Right lung (tissue), 10 donors: ENCODE measurements at places on chromosomes 4 and X. TPM values are rescaled to one million over a fixed set of nuclear protein-coding genes. Genes with fewer than 3 reads are reported as not detected.

- DNase-seq, result no peak
These were observed 162.1 kb downstream of the TSPAN5 start for GRCh38 chr4:98496152-98496845.

Gene RLIM
- 30.4 TPM for polyA plus RNA-seq

GRCh38 chrX:19372547-19373331 lies 29.0 kb downstream of the PDHA1 start:
- no peak for DNase-seq

- DNase-seq, result no peak
These were observed 20.2 kb downstream of the WDR1 start for GRCh38 chr4:10096201-10096977.

Gene CLDN34
- polyA plus RNA-seq, result 0.37 TPM

Gene RNF175
- polyA plus RNA-seq, result 6.9 TPM

GRCh38 chrX:28273736-28274135 lies 292.5 kb upstream of the DCAF8L1 start:
- no peak for DNase-seq

Gene PAGE5
- polyA plus RNA-seq, result not detected

DNA sequence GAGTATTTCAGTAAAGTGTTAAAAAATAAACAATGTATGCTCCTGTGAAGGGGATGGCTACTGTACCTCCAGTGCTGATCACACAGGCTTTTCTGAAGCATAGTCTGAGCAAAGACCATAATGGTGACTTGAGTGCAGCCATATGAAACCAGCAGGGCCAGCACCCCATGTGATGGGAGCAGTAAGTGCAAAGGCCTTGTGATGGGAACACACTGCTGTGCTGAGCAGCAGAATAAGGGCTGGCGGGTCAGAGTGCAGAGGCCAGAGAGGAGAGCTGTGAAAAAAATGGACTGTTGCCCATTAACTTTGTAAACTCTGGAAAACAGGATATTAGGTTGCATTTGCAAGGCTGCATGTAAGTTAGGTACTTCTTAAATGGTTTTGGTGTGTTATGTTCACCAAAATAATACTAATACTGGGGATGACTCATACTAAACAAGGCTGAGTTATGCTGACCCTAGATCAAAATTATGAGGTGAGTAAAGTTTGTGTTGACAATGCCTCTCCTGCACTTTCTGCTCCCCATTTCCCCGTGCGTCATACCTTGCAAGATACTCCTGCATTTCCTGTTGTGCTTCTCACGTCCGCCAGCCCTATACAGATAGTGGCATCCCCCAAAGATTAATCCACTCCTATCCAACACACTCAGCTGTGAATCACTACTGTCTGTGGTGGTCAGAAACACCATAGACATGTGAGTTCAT lies 67.0 kb upstream of the FAM9A start:
- DNase-seq, result no peak

- no peak for DNase-seq
These were observed 76.4 kb upstream of the MBNL3 start for GRCh38 chrX:132565273-132565672.

DNA sequence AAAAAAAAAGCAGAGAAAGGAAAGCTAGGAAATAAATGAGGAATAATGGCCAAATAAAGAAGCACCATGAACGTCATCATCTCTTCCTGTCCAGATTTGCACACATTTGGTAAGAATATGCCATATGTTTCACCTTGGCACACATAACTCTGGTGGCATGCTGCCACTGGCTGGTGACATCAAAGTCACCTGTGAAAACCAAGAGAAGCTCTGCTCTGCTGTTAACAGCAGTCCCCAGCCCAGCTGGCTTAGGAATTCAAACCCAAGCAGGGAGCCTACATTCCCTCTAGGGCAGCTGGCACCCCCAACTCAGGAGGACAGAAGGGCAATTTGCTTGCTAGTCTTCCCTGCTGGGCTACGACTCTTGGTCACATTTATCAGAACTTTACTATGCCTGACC lies 77.6 kb downstream of the RASL11B start:
- no peak for DNase-seq

GRCh38 chr4:6359536-6360308 lies 90.1 kb downstream of the WFS1 start:
- no peak for DNase-seq

Gene APLN
- 9.1 TPM for polyA plus RNA-seq

- DNase-seq, result no peak
These were observed 1.8 kb upstream of the HGFAC start for GRCh38 chr4:3440011-3440410.

- DNase-seq, result no peak
These were observed 100.8 kb upstream of the SORBS2 start for GRCh38 chr4:185912779-185913178.

GRCh38 chrX:111560801-111561200 lies 49.4 kb downstream of the SERTM2 start:
- DNase-seq, result no peak

GRCh38 chr4:24209131-24209530 lies 319.3 kb upstream of the PPARGC1A start:
- no peak for DNase-seq

DNA sequence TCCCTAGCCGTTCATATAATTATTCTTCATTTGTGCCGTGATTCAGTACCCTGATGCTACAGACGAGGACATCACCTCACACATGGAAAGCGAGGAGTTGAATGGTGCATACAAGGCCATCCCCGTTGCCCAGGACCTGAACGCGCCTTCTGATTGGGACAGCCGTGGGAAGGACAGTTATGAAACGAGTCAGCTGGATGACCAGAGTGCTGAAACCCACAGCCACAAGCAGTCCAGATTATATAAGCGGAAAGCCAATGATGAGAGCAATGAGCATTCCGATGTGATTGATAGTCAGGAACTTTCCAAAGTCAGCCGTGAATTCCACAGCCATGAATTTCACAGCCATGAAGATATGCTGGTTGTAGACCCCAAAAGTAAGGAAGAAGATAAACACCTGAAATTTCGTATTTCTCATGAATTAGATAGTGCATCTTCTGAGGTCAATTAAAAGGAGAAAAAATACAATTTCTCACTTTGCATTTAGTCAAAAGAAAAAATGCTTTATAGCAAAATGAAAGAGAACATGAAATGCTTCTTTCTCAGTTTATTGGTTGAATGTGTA lies 7.0 kb downstream of the SPP1 start:
- no peak for DNase-seq

DNA sequence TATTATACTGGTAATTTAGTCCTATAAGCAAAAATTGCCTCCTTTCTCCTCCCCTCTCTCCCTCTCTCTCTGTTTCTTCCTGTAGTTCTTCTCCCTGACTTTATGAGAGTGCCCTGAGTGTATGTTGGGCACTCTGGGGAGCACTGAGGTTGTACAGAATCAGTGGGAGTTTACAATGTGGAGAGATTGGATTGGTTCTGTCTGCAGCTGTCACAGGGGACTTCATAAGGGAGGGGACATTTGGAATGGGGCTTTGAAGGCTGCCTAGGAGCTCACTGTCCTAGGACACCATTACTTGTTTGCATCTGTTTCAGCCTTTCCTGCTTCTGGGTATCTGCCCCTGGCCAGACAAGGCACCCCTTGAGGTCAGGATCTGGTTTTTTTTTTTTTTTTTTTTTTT lies 22.9 kb downstream of the SH3TC1 start:
- DNase-seq, result no peak

DNA sequence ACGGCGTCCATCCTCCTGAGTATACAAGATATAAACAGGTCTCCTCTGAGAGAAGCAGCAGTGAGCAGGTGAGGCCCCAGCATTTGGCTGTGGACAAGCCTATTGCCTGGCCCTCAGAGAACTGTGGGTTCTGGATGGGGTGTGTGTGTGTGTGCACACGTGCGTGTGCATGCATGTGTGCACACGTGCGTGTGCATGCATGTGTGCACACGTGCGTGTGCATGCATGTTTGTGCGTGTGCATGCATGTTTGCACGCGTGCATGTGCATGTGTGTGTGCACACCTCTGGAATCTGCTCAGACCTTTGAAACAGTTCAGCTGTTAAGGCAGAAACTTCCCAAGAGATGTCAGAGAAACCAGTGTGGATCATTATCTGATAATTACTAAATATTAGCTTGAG lies 22.2 kb upstream of the FHL1 start:
- no peak for DNase-seq

DNA sequence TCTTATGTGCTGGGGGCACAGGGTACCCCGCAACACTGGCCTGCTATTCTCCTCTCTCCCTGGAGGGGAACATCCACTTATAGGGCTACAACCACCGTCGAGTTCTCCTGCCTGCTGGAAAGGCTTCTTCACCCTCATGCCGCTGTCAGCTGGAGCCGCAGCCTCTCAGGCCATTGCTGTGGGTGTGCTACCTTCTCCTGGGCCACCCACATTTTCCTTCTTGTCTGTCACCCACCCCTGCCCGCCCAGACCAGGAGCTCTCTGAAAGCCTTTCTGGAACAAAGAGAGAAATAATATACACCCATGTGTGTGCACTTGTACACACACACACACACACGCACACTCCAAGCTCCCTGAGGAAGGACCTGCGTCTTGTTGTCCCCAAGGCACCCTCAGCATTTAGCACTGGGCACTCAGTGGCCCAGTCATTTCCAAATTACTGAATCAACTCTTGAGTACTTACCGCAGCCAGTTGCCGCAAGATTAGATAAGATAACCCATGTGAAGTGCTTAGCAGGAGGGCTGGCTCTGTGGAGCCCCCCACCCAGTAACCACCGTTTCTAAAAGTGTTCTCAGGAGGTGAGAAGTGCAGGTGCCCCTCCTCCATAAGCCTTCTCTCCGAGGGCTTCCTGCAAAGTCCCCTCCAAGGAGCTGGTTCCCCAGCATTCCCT lies 50.2 kb downstream of the CPZ start:
- no peak for DNase-seq

Gene ZNF630
- polyA plus RNA-seq, result 5.8 TPM

Gene SLC34A2
- polyA plus RNA-seq, result 122 TPM

Gene GC
- not detected for polyA plus RNA-seq

- no peak for DNase-seq
These were observed 20.4 kb downstream of the TMEM131L start for GRCh38 chr4:153486281-153487151.

Gene GAR1
- 32.8 TPM for polyA plus RNA-seq

DNA sequence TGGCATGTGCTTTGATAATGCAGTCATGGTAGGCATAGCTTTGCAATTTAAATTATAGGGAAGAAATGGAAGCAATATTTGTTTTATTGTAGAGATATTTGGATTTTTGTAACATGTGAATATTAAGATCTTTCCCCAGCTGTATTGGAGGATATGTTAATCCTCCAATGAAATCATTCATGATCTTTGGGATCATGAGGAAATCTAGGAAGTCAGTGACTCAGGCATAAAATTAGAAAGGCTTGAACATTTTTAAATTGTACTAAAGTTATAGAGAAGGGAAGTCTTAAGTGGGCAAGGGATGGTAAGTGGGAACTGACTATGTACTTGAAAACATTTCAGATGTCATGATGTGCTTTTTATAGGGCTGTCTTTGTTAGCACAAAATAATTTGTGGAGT lies 46.8 kb downstream of the FIP1L1 start:
- no peak for DNase-seq

GRCh38 chrX:153669174-153669890 lies 4.3 kb downstream of the PNCK start:
- DNase-seq, result no peak

DNA sequence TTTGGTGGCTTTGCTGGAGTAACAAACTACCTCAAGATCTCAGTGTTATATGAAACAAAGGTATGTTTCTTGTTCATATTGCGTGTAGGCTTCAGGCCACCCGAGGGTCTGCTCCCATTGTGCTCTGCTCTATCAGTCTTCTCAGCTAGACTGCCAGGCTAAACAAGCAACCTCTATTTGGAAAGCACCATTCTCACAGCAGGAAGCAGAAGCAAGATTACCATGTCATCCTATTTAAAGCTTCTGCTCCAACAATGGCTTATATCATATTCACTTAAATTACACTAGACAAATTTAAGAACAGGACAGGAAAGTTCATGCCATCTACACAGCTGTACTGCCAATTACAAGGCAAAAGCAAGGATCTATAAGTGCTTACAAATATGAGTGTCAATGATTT lies 385.8 kb downstream of the PPARGC1A start:
- no peak for DNase-seq

GRCh38 chr4:6885953-6886557 lies 23.6 kb upstream of the TBC1D14 start:
- no peak for DNase-seq

Gene ITGB1BP2
- polyA plus RNA-seq, result 2.6 TPM

- DNase-seq, result peak; percentile 59
These were observed 581 bp downstream of the UBE2K start for GRCh38 chr4:39698424-39699009.

DNA sequence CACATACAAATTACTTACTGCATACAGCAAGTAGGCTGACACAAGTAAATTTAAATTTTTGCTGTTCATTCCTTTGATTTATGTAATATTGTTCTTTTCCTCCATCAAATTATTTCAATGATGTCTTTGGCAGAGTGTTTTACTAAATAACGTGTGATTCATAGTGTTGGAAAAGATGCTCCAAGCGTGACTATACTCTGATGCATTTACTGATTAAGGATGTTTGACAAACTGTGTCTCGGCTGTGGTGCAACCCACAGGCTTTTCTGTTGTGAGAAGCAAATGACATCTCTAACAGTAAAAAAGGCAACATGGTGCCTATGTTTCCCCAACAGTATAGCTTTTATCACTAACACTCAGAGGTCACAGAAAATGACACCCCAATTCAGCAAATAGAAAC lies 540.9 kb downstream of the PPP4R3C start:
- DNase-seq, result no peak

DNA sequence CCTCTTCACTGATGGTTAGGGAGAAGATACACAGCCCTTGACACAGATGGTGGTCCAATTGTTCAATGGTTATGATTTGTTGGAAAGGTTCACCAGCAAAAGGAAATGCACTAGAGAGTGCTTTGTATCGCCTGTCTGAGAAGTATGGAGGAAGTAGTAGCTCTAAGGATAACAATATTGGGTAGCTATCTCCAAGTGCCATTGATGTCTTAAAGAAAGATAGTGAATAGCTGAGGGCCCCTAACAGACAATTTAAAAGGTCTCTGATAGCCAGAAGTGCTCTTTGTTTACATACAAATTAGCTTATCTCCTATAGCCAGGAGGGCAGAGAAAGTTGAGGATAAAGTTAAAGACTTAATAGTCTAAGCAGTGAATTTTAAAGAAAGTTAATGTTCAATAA lies 33.9 kb upstream of the BLTP1 start:
- no peak for DNase-seq

Gene NCAPG
- 18.2 TPM for polyA plus RNA-seq

Gene MAGEB17
- not detected for polyA plus RNA-seq

Gene SMAD1
- polyA plus RNA-seq, result 53.6 TPM

Gene KIAA1210
- polyA plus RNA-seq, result 1.2 TPM

DNA sequence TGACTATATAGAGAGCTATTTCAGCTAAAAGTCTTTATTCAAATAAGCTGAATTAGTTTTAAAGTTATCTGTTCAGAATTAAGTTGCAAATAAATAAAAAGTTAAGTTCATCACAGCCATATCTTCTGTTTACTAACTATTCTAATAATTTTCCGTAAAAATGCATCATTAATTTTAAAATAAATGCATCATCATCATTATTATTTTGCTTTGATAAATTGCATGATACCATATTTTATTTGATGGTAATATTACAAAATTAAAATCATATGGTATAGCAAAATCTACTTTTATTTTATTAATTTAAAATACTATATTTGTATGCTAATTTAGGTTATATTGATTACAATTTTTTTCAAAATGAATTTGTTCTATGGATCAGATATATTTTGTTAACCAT lies 357.3 kb upstream of the NDST4 start:
- DNase-seq, result no peak

- peak; percentile 28 for DNase-seq
These were observed 443.3 kb downstream of the GBA3 start for GRCh38 chr4:23135792-23136645.

GRCh38 chr4:14857981-14858380 lies 144.3 kb upstream of the CPEB2 start:
- no peak for DNase-seq
